ENCODE measurements at places on chromosomes 16 and 17. TPM values are rescaled to one million over a fixed set of nuclear protein-coding genes. Genes with fewer than 3 reads are reported as not detected.

Gene CTRB2
- total RNA-seq, result not detected

- H3K4me1 ChIP-seq, result peaks cover 8% of the 10 kb centered on the region
- H3K27me3 ChIP-seq, result no peaks in the 10 kb centered on the region
- H3K36me3 ChIP-seq, result no peaks in the 10 kb centered on the region
- H3K27ac ChIP-seq, result no peak overlapping the region
Measured at GRCh38 chr17:79820959-79821330, 18.3 kb downstream of the CBX4 start.

Gene ODAD4
- 1.8 TPM for total RNA-seq

Gene SEZ6L2
- total RNA-seq, result 7.0 TPM

DNA sequence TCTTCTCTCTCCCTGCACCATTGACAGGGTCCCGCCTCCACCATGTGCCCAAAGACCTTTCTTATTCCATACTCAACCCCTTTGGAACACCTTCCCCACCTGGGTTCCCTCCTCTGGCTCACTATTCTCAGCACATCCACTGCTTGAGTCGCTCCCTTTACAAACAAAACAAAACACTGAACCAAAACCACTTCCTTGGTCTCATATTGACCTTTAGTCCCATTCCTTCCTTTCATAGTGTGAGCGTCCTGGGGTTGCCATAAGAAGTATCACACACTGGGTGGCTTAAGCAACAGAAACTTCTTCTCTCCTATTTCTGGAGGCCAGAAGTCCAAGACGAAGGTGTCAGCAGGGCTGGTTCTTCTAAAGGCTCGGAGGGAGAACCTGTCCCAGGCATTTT is 6.1 kb upstream of the TNRC6C start:
- no peak overlapping the region for H3K27ac ChIP-seq
- no peaks in the 10 kb centered on the region for H3K4me1 ChIP-seq
- DNase-seq, result no peak
- peaks cover 76% of the 10 kb centered on the region for H3K27me3 ChIP-seq
- H3K4me3 ChIP-seq, result no peak overlapping the region

DNA sequence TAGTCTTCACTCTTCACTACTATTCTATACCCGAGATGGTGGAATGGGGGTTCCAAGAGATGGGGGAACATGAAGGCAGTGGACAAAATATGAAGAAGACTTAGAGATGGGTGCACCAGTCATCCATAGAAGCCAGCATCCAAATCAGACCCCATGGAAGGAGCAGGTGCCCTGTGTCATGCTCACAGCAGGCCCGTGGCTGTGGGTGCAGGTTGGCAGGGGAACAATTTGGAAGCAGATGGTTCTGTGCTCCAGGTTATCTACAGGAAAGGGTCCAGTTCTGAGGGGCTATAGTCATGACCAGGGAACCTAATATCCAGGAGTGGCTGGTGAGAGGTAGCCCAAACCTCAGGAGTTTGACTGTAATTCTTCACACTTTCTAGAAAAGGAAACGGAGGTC is 9.6 kb upstream of the LPCAT2 start:
- DNase-seq, result no peak
- H3K27ac ChIP-seq, result no peak overlapping the region
- peaks cover 38% of the 10 kb centered on the region for H3K4me1 ChIP-seq
- no peak overlapping the region for H3K4me3 ChIP-seq
- no peaks in the 10 kb centered on the region for H3K36me3 ChIP-seq

GRCh38 chr16:67608364-67608763 is 36.6 kb upstream of the CARMIL2 start:
- H3K36me3 ChIP-seq, result peaks cover 21% of the 10 kb centered on the region
- DNase-seq, result no peak
- H3K4me3 ChIP-seq, result no peak overlapping the region

- no peak overlapping the region for H3K27ac ChIP-seq
- peaks cover 6% of the 10 kb centered on the region for H3K4me1 ChIP-seq
- no peak for DNase-seq
- no peak overlapping the region for H3K4me3 ChIP-seq
- H3K36me3 ChIP-seq, result peaks cover 21% of the 10 kb centered on the region
- no peaks in the 10 kb centered on the region for H3K27me3 ChIP-seq
Measured at GRCh38 chr17:32941419-32942032, 13.6 kb downstream of the TMEM98 start.

Gene RPA1
- 231 TPM for total RNA-seq

- peaks cover 40% of the 10 kb centered on the region for H3K4me1 ChIP-seq
- no peaks in the 10 kb centered on the region for H3K36me3 ChIP-seq
- H3K27me3 ChIP-seq, result no peaks in the 10 kb centered on the region
- H3K4me3 ChIP-seq, result peak overlapping the region; percentile 64
- no peak overlapping the region for H3K27ac ChIP-seq
Measured at GRCh38 chr16:62033065-62033464, 3.2 kb downstream of the CDH8 start.

GRCh38 chr17:53633856-53634255 is 188.9 kb upstream of the KIF2B start:
- no peak overlapping the region for H3K27ac ChIP-seq
- no peaks in the 10 kb centered on the region for H3K36me3 ChIP-seq
- H3K4me3 ChIP-seq, result no peak overlapping the region
- H3K27me3 ChIP-seq, result no peaks in the 10 kb centered on the region
- peak; percentile 28 for DNase-seq

DNA sequence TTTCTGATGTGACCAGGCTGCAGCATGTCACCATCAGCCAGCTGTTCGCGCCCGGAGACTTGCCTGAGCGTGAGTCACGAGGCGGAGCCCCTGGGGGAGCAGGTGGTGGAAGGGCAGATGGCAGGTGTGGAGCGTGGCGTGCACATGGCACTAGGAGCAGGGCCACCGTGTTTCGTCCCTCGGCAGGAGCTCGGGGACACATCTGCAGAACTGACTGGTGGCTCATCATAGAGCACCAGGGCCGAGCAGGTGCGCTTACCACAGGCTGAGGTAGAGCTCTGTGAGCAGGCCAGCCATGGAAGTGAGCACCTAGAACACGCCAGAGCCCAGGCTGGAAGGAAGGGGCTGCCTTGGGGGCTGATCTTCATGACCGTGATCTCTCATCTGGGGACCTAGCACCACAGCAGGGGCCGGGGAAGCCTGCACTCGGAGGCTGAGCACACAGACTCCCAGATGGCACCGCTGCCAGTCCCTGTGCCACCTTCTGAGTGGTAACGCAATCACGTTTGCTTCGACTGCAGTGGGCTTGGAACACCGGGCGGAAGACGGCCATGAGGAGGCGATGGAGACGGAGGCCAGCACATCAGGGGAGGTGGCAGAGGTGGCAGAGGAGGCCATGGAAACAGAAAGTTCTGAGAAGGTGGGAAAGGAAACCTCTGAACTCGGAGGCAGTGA is 61.8 kb upstream of the ENDOV start:
- no peaks in the 10 kb centered on the region for H3K4me1 ChIP-seq
- no peak overlapping the region for H3K4me3 ChIP-seq
- DNase-seq, result no peak
- no peaks in the 10 kb centered on the region for H3K27me3 ChIP-seq
- peaks cover 50% of the 10 kb centered on the region for H3K36me3 ChIP-seq
- H3K27ac ChIP-seq, result no peak overlapping the region

Gene RAPGEFL1
- 11.9 TPM for total RNA-seq

Gene ADAM11
- total RNA-seq, result 0.59 TPM

Gene PIPOX
- 7.8 TPM for total RNA-seq

DNA sequence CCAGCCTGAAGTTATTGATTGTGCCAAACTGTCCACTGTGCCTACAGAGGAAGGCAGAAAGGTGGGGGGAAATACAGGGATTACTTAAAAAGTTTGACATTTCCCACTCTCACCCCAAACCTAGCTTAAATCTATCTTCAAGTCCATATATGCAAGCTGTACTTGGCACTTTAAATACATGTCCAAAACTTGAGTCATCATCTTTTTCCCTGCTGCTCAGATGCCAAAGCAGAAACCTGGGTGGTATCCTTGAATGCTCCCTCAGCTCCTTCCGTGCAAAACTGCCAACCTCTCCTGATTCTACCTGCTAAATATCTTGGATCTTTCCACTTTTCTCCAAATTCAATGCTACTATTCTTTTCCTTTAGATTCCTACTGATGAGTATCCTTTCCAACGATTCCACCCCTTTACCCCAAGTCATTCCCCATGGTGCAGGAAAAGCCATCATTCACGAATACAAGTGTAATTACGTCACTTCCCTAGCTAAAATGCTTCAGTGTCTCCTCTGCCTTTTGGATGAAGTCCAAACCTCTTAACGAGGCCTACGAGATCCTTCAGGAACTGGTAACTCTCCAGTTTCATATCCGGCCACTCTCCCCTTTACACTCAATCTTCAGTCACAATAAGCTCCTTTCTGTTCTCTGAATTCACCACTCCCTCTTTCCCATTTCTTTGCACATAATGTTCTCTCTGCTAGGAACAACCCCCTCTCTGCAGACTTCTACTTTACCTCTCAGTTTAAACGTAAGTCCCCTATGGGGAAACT is 9.3 kb downstream of the BECN1 start:
- no peak overlapping the region for H3K4me3 ChIP-seq
- H3K4me1 ChIP-seq, result peaks cover 6% of the 10 kb centered on the region
- no peaks in the 10 kb centered on the region for H3K27me3 ChIP-seq
- peaks cover 9% of the 10 kb centered on the region for H3K36me3 ChIP-seq
- peak overlapping the region; percentile 76 for H3K27ac ChIP-seq

DNA sequence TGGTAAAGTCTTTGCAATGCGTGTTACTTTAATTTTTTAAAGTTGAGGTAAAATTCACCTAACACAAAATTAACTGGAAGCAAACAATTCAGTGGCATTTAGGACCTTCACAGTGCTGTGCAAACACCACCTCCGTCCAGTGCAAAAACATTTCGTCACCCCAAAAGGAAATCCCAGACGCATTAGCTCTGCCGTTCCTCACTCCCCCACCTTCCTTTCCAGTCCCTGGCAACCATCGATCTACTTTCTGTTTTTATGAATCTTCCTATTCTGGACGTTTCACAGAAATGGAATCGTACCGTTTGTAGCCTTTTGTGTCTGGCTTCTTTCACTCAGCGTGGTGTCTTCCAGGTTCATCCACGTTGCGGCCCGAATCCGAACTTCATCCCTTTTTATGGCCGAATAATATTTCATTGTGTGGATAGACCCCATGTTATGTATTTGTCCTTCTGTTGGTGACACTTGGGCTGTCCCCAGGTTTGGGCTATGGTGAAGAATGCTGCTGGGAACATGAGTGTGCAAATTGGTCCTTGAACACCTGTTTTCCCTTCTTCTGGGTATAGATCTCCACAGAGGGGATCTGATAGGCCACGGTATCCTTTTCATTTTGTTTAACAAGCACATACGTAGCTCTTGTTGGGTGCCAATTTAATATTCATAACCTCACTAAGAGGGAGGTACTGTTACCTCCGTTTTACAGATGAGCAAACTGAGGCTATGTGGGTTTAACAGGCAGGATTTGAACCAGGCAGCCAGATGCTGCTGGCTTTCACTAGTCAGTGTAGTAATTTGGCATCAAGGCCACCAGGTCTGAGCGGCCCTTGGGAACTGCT is 232.0 kb upstream of the GSE1 start:
- H3K4me3 ChIP-seq, result no peak overlapping the region
- no peaks in the 10 kb centered on the region for H3K4me1 ChIP-seq
- DNase-seq, result no peak
- no peaks in the 10 kb centered on the region for H3K27me3 ChIP-seq
- H3K27ac ChIP-seq, result no peak overlapping the region

Gene FOXK2
- total RNA-seq, result 116 TPM

- no peak overlapping the region for H3K4me3 ChIP-seq
- peaks cover 21% of the 10 kb centered on the region for H3K4me1 ChIP-seq
- H3K27ac ChIP-seq, result peak overlapping the region; percentile 27
- H3K27me3 ChIP-seq, result no peaks in the 10 kb centered on the region
- DNase-seq, result no peak
Measured at GRCh38 chr17:57971572-57971971, 16.4 kb upstream of the CUEDC1 start.

GRCh38 chr17:38444151-38444550 is 15.9 kb downstream of the ARHGAP23 start:
- peak; percentile 67 for DNase-seq
- H3K27me3 ChIP-seq, result no peaks in the 10 kb centered on the region
- H3K4me3 ChIP-seq, result no peak overlapping the region

- no peak overlapping the region for H3K27ac ChIP-seq
- no peak for DNase-seq
- H3K4me1 ChIP-seq, result no peaks in the 10 kb centered on the region
- no peak overlapping the region for H3K4me3 ChIP-seq
- no peaks in the 10 kb centered on the region for H3K36me3 ChIP-seq
- no peaks in the 10 kb centered on the region for H3K27me3 ChIP-seq
Measured at GRCh38 chr16:27586711-27587110, 36.8 kb downstream of the KATNIP start.

DNA sequence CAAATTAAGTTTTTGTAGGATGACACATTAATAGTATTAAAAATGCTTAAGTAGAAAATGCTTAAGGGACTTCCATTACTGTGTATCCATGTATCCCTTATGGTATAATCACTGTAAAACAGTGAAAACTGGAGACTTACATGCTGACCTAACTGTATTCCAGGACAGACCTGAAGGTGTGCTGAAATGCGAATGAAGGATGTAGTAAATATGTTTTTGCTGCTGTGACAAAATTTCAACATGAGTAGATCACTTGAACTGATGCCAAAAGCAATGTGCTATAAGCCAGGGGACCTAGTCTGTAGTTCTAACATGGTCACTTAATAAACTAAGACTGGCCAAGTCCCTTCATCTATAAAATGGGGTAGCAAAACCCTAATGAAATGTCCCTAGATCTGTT is 142.0 kb upstream of the CORO6 start:
- no peak overlapping the region for H3K4me3 ChIP-seq
- H3K4me1 ChIP-seq, result peaks cover 55% of the 10 kb centered on the region
- H3K27ac ChIP-seq, result peak overlapping the region; percentile 64
- H3K36me3 ChIP-seq, result no peaks in the 10 kb centered on the region
- no peaks in the 10 kb centered on the region for H3K27me3 ChIP-seq
- DNase-seq, result peak; percentile 50

DNA sequence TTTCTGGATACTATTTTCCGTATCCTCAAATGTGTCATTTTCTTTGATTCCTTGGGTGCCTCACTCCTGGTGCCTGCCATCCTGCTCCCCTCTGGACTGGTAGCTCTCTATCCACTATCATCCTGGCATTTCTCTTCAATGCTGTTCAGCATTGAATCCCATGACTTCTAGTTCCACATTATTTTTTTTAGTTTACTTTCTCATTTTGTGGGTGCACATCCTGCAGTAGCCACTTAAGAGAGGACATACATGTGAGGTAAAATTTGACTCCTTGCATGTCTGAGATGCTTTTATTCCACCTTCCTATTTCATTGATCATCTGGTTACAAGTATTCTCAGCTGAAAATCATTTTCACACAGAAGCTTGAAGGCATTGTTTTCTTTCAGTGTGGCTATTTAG is 19.1 kb downstream of the ALOX15 start:
- no peak for DNase-seq
- no peak overlapping the region for H3K4me3 ChIP-seq

- DNase-seq, result no peak
- H3K4me3 ChIP-seq, result no peak overlapping the region
- H3K27ac ChIP-seq, result no peak overlapping the region
- H3K36me3 ChIP-seq, result no peaks in the 10 kb centered on the region
- no peaks in the 10 kb centered on the region for H3K27me3 ChIP-seq
- peaks cover 1% of the 10 kb centered on the region for H3K4me1 ChIP-seq
Measured at GRCh38 chr16:70740914-70741782, 55.3 kb upstream of the MTSS2 start.

Measured in A673 (cell line).